ENCODE measurements at places on chromosomes 1 and 21.

- no peak for DNase-seq
These were observed 1704.7 kb downstream of the KCNT2 start for GRCh38 chr1:194903524-194903923.

DNA sequence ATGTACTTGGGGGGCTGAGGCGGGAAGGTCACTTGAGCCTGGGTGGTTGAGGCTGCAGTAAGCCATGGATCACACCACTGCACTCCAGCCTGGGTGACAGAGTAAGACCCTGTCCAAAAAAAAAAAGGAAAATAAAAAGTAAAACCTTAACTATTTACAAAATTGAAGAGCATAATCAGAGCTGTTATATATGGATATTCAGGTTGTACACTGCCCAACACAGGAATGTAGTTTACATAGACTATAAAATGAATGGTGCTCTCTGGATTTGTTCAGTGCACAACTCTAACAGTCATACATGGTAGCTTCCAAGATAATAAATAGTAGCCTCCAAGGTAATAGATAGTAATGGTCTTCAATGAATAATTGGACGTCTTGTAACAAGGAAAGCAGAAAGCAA, 22.6 kb upstream of the SRSF10 start:
- no peak for DNase-seq

DNA sequence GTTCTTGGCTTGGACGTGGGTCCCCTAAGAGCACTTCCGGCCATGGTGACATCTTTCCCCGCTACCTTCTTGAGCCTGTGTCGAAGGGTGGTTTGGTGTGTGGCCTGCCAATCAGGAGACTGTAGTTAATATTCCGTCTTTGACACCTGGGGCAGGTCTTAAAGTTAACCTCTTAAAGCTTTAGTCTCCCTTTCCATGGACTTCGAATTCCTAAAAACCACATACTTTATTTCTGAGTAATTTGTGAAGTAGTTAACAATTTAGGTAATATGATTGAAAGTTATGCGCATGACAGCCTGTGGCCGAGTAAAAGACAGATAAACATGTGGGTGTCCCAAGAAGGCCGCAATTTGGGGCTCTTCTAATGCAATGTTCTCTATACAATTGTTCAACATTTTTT, 10.2 kb upstream of the RAB29 start:
- DNase-seq, result no peak

GRCh38 chr1:55155522-55155921, 59.6 kb downstream of the USP24 start:
- no peak for DNase-seq

- DNase-seq, result no peak
These were observed 97.8 kb upstream of the ADGRL2 start for GRCh38 chr1:81702903-81703302.

GRCh38 chr1:5911871-5912271, 80.4 kb downstream of the NPHP4 start:
- DNase-seq, result no peak

DNA sequence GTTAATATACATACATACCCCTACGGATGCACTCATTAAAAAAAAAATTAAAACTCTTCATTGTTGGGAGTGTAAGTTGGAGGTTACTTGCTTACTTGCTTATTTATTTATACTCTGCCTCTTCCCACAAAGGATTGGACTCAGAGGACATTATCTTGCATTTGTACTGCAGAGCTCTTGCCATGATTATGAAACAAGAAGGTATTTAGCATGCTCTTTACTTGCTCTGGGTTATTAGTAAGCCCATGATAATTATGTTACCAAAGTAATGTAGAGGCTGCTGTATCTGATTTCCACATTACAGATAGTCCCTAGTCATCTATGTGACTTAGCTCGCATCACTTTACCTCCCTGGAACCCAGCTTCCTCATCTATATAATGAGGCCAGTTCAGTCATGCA, 355.1 kb upstream of the PTBP2 start:
- no peak for DNase-seq

- no peak for DNase-seq
These were observed 40.7 kb upstream of the PIGV start for GRCh38 chr1:26747048-26747447.

GRCh38 chr1:222889440-222889839, 74.6 kb downstream of the DISP1 start:
- no peak for DNase-seq

DNA sequence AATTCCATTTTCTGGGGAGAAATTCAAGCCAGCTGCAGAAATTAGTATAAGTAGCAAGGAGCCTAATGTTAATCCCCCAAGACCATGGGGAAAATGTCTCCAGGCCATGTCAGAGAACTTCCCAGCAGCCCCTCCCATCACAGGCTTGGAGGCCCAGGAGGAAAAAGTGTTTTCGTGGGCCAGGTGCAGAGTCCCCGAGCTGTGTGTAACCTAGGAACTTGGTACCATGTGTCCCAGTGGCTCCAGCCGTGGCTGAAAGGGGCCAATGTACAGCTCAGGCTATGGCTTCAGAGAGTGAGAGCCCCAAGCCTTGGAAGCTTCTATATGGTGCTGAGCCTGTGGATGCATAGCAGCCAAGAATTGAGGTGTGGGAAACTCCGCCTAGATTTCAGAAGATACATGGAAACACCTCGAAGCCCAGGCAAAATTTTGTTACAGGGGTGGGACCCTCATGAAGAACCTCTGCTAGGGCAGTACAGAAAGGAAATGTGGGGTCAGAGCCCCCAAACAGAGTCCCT, 286.3 kb downstream of the MATN1 start:
- no peak for DNase-seq

- peak; percentile 50 for DNase-seq
These were observed 56.2 kb downstream of the FCRL5 start for GRCh38 chr1:157496121-157496526.

- peak; percentile 66 for DNase-seq
These were observed 19.7 kb upstream of the DIPK1A start for GRCh38 chr1:92980732-92981647.

GRCh38 chr1:58884706-58885661, 101.1 kb upstream of the JUN start:
- DNase-seq, result no peak

DNA sequence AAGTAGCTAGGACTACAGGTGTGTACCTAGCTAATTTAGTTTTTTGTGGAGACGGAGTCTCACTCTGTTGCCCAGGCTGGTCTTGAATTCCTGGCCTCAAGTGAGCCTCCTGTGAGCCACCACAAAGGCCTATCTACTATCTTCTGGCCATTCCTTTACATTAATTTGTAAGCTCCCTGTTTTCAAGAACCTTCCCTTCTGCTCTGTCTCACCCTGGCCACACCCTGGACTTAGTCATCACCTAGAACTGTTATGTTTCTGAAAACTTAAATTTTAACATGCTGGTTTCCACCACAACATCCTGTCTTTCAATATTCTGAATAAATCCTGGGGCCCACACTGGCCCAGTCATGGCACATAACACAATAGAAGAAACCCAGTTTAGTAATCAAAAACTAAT, 4.9 kb upstream of the B4GALT3 start:
- DNase-seq, result peak; percentile 91

- DNase-seq, result no peak
These were observed 9.5 kb downstream of the CD84 start for GRCh38 chr1:160569806-160570205.

GRCh38 chr21:44871576-44872269, 1.8 kb downstream of the PTTG1IP start:
- DNase-seq, result peak; percentile 52

DNA sequence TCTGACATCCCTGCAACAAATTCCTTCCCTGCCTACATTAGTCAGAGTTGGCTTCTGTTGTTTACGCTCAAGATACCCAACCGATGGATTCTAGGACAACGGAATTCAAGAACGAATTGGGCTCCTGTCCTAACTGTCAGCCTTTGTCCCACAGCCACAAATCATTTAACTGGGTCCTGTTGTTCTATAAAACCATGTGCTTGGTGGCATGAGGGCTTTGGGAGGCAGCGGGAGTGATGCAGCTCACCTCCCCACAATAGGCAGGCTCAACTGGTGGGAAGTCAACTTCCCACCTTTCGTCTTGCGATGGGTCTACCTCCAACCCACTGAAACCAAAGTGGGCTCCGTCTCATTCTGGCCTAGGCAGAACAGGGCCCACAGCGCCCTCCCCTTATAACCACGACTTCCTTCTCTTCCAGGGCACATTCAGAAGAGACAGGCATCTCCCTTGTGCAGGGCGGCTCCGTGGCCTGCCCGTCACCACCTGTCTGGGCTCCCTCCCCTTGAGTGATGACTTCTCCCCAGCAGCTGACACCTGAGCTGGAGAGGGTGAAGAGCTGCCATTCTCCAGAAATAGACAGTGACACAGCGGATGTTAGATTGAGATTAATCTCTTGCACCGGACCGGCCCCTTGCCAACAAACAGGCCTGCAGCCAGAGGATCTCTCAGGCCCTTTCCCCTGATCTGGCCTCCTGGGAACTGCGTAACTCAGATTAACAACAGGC, 26.5 kb downstream of the LRRC38 start:
- no peak for DNase-seq

DNA sequence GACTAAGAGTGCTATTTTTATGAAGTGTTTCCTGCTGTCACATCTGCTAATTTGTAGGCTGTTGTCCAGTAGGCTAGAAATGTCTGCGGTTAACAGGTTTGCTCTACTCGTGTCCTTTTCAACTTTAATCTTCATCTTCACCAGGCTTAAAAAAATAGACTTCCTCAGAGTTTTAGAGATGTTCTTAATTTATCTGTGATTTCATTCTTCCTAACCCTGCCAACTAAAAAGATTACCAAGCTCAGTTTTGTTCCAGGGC, 66.8 kb downstream of the SASS6 start:
- no peak for DNase-seq

DNA sequence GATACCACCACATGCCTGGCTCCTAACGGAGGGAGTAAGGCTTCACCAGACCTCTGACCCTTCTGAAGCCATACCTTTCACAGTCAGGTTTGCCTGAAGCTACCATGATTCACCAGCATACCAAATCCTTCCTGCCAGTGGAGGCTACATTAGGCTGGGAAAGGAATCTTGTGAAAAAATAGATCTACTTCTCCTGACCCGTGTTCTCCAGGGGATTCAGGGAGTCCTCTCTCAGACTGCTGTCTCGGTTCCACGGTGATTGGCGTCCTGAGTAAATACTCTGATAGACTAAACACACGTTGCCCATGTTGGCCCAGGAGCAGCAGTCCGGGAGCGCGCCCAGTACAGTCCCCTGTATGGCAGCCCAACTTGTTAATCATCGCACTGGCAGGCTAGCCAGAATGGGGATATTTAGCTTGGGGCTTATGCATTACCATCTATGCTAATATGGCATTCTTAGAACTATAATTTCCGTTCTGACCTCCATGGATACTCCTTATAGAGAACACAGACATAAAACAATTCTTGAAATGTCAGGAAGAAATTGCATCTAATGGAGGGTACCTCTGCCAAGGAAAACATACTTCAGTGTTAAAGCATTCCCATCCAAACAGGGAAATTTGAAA, 173.2 kb downstream of the ROR1 start:
- DNase-seq, result no peak

- DNase-seq, result no peak
These were observed 302.0 kb upstream of the ADGRL2 start for GRCh38 chr1:81498471-81499462.

DNA sequence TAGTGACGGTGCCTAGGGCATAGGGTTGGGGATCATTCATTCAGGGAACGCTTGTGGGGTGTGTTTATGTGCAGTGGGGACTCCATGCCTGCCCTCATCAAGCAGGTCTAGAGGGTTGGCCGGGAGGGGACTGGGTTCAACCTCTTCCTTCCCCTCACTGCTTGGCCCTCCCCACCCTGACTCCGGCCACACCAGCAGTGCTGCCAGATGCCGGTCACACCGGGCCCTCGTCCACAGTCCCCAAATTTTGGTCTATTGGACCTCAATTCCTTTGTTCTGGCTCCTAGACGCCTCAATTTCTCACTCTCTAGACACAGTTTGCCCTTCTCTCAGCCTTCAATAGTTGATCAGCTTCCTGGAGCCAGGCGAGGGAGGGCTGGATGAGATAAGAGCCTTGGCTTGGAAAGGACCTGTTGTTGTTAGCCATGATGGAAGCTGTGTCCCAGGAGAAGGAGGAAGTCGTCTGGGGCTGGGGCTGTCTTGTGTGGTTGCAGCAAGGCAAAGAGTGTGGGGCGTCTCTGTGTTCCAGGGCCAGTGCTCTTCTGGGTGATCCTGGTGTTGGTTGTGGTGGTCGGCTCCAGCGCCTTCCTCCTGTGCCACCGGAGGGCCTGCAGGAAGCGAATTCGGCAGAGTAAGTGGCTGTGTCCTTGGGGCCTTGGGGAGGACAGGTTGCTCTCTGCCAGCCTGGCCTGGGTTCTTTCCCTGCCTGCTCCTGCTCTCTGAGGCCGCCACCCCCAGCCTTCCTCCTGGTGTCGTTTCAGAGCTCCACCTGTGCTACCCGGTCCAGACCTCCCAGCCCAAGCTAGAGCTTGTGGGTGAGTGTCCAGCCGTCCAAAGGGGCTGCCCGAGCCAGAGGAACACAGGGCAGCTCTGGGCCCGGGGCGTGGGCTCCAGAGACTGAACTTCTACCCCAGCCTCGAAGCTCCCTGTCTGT, 41.1 kb upstream of the TNFRSF1B start:
- no peak for DNase-seq

- DNase-seq, result no peak
These were observed 4.4 kb upstream of the TMEM125 start for GRCh38 chr1:43265431-43265830.

DNA sequence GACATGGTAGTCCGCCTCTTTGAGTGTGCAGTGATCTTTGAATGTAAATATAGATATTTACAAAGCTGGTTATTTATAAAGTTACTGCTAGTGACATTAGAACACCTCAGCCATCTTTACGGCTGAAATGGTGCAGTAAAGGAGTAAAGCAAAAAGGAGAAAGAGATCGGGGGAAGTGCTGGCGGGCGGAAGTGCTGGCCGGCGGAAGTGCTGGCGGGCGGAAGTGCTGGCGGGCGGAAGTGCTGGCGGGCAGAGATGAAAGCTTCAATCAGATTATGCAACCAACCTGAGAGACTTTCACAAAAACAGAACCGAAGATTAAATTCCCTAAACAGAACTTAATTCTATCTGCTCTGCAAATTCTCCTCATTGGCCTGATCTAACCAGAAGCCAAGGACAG, 1.4 kb upstream of the OR14A16 start:
- DNase-seq, result no peak

DNA sequence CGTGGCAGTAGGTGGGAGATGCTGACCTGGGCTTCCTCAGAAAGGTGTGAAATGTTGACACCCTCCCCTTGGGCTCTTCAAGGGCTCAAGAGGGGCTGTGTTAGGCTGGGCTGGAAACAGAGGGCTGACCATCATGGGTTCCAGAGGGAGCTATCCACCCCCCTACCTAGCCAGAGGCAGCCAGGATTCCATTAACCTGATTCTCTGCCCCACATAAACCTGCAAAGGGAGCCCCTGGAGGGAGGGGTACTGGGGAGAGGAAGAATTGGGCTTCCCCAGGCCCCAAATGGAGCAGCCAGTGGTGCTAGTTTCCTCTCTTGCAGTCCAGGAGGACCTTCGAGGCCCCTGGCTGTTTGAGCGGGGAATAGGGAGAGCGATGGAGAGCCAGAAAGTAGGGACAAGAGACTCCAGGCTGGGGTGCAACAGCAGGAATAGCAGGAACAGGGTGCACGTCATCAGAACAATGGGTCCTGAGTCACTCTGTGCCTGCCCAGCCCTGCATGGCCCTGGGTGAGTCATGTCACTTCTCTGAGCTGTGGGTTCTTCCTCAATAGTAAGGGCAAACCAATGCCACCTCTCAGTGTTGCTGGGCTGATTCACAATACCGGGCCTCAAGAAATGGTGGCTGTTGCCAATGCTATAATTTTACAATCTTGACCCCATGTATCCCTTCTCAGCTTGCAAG, 121.2 kb downstream of the EPHB2 start:
- DNase-seq, result no peak

- DNase-seq, result no peak
These were observed 79.0 kb upstream of the IFFO2 start for GRCh38 chr1:19035377-19036040.

- no peak for DNase-seq
These were observed 135.2 kb downstream of the PSMG1 start for GRCh38 chr21:39048064-39048463.
